ENCODE measurements at places on chromosomes 5 and 9. TPM values are rescaled to one million over a fixed set of nuclear protein-coding genes. Genes with fewer than 3 reads are reported as not detected.
A peak's percentile ranks its signal among the peaks of the same experiment; 100 is the strongest.

GRCh38 chr5:32201122-32201753 lies 27.1 kb upstream of the GOLPH3 start:
- DNase-seq = no peak

DNA sequence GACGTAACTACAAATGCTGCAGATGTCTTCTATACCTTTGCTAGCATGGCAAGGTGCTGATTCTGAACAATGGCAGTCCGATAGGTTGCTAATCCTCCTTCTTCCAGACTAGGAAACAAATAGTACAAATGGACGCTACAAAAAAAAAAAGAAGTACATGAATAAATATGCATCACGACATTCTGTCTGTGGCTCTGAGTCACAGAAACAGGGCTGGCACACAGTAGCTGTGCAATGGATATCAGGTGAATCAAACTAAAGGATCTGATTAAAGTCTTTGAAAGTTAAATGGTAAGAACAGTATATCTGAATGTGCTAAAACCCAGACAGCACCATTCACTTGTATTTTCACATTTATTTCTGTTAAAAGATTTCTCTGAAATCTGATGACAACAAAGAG lies 96.2 kb downstream of the DROSHA start:
- no peak for DNase-seq

GRCh38 chr5:168314735-168315411 lies 23.4 kb downstream of the WWC1 start:
- no peak for DNase-seq

The TAF11L5 gene
- not detected for total RNA-seq

The SPATA24 gene
- total RNA-seq = 2.2 TPM

GRCh38 chr9:110364451-110364850 lies 26.8 kb upstream of the TXNDC8 start:
- DNase-seq = no peak

GRCh38 chr9:98255578-98256296 lies at the start of gene TBC1D2:
TSS of gene TBC1D2 (minus strand) at chr9:98255649. CDS start at chr9:98255541, 108 bp downstream.
- DNase-seq = peak; percentile 99

The GABRA1 gene
- total RNA-seq = not detected

DNA sequence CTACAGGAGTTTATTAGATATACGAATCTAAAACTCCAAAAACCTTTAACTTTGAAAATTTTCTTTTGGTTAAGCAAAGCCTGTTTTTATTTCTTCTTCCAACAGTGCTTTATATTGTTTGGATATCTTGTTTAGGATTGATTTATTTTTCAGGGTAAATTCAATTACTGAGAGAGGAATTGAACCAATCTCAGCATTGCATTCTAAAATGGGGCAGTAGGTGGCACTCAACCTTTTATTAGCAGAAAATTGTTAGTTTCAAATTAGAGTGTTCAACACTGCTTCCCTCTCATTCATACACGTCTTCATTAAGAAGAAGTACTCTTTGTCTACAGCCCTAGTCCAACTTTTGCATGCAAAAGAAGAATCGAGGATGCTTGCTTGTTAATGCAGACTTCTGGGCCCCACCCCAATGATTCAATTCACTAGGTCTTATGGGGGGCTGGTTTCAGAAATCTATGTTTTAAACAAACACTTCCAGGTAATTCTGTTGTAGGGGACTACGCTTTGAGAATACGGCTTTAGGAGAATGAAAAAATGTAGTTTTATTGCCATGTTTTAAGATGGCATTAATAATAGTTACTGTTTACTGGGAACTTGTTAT lies 26.6 kb downstream of the MRPL22 start:
- DNase-seq = no peak

DNA sequence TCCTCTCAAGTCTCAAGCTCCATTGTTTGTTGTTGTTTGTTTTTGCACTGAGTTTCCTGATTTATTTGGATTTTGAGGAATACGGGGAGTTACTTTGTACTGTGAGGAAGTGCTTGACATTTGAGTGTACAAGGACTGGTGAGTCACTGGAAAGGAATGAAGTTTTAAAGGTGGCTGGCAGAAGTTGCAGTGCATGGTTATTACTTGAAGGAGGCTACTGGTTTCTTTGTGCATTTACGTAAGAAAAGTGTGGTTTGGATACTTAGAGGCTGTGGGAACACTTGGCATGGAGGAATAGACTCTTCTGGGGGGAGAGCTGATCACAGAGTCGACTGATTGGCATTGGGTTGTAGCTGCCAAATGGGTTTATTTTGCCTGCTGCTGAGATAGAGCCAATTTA lies 919.0 kb downstream of the TAF11L14 start:
- no peak for DNase-seq

- DNase-seq = no peak
Measured at GRCh38 chr9:115939065-115939765, 214.4 kb upstream of the PAPPA start.

The RGMB gene
- 5.8 TPM for total RNA-seq

DNA sequence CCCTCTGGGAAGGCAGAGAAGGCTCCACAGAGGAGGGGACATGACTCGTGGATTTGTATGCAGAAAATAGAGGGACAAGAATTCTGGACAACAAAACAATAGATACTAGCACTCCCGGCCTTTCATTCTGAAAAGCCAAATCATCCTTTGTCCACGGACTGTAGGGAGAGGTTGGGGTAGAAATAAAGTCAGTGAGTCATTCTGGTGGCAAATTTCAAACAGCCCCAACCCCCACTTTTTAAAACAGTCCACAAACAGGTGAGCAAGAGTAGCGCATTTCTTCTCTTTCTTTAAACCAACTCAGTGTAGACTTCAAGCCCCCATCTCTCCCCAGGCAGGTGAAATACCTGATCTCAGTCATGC lies 56.1 kb downstream of the PTPDC1 start:
- DNase-seq = no peak

Data from CD8-positive, alpha-beta T cell (primary cell).